ENCODE measurements at places on chromosomes 2 and 18.

DNA sequence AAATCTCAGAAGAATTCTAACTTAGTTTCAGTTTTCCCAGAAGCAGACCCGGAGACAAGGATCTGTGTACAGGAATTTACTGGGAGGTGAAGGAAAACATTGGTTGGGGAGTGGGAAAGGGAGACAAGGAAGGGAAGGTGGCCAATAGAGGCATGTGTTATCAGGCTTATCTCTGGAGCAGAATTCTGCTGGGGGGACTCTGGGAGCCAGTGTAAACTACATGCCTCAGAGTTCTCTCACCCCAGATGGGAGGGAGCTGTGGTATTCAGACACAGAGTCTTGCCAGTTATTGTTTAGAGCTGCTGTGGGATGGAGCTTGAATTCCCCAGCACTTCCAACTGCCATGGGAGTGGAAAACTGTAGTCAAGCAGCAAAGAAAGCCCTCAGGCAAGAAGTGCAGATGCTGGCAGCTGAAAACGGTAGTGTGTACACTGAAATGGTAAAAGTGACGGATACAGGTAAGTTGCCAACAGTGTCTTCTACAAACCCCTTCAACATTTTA lies 19.0 kb downstream of the DNPEP start:
- no peak for DNase-seq

DNA sequence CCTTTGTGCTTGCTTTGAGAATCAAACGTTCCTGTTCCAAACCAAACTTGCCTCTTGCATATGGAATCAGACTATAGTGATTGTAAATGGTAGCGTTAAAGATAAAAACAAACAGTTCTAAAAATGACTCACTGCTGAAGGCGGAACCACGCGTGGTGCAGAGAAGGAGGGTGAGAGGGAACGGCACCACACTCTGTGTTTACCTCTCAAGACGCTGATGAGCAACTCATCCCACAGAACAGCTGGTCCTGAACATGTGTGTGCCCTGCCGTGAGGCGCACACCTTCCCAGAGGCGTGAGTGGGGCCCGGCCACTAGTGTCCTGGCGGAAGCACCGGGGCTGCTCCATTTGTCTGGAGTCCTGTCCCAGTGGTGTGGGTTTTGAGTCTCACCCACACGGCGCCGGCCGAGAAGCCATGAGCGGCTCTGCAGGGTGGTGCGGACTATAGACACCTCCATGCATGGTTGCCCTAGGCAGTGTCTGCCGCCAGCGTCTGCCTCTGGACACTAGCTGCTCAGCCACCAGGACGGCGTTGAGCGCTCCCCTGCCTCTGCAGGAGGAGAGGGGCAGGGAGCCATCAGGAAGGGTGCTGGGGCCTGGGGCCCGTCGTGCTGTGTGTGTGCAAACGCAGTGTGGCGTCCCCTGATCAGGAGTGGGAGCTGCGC lies 52.1 kb downstream of the NFATC1 start:
- DNase-seq: no peak

GRCh38 chr18:54532222-54532621 lies 58.8 kb upstream of the DYNAP start:
- DNase-seq: no peak

DNA sequence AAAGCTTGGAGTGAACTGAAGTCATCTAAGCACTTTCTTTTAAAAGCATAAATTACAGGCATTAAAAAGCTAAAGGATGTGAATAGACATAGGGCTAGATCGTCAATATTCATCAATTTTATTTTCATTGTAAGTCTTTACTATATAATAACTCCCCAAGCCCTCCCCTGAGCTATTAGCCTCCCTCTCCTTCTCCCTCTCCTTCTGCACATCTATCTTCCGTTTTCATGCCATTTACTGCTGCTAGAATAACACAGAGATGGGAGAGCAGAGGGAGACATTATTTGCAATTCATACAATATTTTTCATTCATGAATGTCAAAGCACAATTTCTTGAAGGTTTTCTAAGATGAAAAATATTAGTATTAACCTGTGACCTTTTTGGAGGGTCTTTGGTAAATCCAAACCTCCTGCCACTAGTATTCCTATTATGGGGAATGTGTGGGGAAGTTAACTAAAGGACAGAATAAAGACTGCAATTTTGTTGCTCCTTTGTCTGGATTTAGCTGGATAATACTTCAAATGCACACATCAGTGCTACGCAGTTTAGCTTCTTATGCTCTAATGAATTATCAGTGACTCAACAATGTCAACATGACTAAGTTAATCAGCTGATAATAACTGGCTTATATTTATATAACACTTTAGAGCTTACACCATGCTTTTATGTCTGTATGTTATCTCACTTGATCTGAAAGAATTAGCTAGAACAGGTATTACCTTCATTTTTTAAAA lies 28.2 kb upstream of the MFF start:
- DNase-seq: no peak

DNA sequence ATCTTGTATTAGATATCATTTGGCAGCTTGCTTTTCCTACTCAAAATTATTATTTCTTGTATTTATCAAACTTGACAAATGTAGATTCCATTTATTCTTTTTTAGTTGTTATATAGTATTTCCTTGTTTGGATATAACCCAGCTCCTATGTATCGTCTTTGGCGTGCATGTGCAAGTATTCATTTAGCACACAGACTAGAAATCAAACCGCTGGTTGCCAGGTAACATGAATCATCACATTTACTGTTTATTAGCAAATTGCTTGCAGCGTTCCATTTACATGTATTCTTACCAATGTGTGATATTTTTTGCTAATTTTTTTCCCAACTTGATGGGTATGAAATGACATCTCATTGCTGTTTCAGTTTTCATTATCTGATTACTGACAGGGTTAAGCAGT lies 2089.7 kb upstream of the CELF4 start:
- no peak for DNase-seq

DNA sequence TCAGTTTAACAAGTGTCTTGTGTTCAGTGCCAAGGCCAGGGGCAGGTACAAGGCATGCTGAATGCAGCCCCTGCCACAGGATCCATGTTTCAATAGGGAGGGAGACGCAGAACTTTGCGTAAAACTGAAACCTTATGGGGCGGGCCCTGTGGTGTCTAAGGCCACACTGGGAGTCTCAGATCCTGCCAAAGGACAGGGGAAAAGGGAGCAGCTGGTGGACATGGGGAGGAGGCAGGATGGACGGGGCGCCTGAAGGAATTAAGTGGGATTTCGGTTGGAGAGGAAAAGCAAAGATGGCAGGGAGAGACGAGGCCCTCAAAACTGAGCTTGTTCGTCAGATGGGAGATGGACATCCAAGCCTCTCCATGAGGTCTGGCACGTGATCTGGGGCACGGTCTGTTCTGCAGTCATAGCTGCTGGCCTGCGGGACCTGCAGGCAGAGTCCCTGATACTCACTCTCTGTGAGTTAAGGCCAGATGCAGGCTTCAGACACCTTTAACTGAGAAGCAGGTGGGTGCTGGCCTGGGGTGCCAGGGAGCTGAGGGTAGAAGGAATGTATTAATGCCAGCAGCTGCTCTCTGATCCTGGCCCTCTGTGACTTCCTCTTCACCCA lies 48.8 kb downstream of the TCF7L1 start:
- DNase-seq: no peak

GRCh38 chr2:197011021-197011417 lies 84.5 kb upstream of the PGAP1 start:
- no peak for DNase-seq

- no peak for DNase-seq
These were observed 2.2 kb upstream of the ZNF407 start for GRCh38 chr18:74595431-74595830.

DNA sequence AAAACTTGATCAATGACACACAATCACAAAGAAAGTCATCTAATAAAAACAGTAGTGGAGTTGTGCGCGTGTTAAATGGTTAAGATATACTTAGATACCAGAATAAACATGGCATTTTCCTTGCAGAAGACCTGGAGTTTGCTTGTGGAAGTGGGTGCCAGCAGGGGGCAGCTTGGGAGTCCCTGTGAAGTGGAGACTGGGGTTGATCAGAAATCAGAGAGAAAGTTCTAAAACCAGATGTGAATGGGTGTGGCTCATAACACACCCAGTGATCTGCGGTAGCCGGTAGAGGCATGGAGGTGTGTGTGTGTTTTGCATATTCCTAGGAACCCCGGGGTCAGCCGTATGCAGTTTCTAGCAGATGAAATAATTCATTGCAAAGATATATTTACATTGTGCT lies 300.1 kb upstream of the TRIB2 start:
- peak; percentile 25 for DNase-seq

DNA sequence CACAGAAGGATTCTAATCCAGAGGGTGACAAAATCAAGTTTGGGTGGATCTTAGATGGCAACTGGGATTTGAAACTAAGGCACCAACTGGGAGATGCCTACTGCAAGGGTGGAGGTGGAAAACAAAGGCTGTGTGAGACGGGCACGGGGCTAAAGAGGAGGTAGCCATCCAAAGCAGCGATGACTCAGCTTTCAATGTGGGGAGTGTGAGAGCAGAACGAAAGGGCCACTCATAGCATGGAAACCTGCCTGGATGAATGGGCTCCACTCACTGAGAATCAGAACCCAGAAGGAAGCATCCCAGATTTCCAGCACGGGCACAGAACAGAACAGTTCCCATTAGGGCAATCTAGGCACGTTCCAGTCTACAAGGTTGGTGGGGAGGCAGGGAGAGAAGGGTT lies 159.5 kb downstream of the COL4A4 start:
- DNase-seq: no peak

- DNase-seq: no peak
These were observed 1040.7 kb upstream of the SLC39A10 start for GRCh38 chr2:194616334-194616733.

- no peak for DNase-seq
These were observed 106.8 kb upstream of the RND3 start for GRCh38 chr2:150594299-150594698.

DNA sequence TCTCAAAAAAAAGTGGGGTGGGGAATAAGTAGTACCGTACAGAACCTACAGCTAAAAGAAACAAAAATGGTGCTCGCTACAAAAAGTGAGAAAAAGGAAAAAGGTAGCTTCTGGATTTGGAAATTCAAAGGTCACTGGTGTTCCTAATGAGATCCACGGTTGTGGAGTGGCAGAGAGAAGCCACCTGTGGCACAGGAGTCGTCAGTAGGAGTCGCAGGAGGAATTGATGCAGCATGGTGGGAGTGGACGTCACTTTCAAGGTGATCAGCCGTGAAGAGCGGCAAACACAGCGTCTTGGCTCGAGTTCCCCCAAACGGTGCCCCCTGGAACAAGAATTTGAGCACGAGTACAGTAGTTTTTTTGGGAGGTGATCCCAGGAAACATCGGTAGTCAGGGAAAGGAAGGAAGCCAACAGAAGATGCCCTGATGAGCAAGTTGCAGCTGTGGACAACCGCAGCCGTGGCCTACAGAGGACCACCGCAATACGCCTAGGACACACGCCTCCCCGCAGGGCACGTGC lies 1.4 kb upstream of the TTL start:
- DNase-seq: no peak

- DNase-seq: no peak
These were observed 40.0 kb upstream of the GPC1 start for GRCh38 chr2:240395448-240395847.

DNA sequence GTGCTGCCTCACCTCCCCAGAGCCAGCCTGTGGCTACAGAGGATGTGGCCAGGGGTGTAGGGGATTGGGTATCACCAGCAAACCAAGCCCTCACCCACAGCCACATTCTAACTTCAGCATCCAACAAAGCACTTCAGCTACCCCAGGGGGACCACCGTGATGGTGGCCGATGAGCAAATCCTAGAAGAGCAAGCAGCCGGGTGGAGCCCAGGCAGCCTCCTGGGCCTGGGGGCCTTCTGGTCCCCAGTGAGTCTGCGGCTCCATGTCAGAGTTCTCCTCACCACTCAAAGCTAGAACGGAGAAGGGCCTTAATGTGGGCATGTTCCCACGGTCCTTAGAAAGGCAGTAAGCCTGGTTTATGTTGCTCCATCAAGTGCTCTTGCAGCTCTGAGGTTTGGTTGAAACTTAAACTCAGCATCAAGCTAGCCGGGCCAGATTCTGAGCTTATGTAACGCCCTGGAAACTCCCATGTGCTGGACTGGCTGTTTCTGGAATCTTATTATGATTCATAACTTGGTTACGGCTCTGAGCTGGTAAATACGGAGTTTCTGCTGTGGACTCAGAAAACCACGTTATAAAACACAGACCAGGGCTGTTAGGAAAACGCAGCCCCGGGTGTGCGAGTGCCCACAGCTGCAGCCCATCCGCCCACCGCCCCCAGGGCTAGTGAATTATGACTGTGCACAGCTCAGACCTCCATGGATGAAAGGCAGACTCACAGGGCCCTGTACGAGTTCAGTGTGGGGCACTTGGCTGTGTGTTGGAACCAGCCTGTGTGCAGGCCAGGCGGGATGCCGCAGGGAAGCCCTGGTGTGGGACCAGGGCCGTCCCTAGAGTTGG lies 99.8 kb downstream of the SEPTIN10 start:
- DNase-seq: peak; percentile 71

DNA sequence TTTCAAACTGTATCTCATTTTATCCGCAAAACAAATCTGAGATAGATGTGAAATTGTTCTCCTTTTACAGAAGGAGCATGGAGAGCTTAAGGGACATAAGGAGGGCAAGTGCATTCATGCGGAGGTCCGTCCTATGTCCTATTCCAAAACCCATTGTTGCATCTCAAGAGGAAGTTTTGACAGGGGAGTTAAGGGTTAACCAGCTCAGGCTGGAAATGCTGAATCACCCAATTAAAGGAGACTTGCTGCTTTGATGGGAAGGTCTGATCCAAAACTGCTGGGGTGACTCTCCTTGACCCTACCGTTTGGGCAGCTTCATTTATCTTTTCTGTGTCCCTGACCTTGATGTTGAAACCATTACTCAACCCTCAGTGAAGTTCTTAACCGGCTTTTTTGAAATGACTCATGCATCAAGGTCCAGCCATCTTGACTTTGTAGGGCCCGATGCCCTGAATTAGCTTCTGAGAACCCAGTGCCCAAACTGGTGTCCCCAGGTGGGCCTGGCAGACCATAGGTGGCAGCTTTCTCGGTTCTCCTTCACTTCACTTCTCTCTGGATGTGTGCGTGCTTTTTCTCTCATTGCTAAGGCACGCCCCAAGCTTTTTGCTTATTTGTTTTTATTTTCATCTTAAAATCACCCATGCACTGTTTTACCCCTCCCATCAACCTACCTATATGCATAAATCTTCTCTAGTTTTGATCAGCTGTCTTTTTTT lies 15.9 kb upstream of the TXNDC2 start:
- peak; percentile 30 for DNase-seq

DNA sequence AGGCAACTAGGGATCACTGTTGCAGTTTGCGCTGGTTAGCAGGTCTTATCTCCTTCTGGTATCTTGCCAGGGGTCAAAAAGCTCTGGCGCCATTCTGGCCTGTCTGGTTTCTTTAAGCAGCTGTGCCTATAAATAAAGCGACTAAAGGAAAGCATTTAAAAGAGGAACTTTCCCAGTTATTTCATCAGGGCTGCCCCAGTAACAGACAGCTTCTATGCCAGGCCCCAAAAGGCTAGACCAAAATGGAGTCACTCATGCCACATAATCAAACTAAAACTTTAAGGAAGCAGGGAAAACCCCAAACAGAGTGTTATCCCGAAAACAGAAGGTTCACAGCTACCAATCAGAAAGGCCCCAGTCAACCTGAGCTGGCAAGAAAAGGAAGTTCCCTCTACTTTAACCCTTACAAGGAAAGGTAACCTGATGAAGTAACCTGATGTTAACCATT lies 41.2 kb upstream of the HNRNPA3 start:
- DNase-seq: no peak

- DNase-seq: peak; percentile 31
These were observed 24.1 kb downstream of the PSMG2 start for GRCh38 chr18:12726774-12727550.

All from GM12864 (cell line).